ENCODE measurements at places on chromosomes 4 and X. TPM values are rescaled to one million over a fixed set of nuclear protein-coding genes. Genes with fewer than 3 reads are reported as not detected.

The IQSEC2 gene
- 24.5 TPM for total RNA-seq

The RPGR gene
- total RNA-seq: 60.2 TPM

The BEX2 gene
- total RNA-seq: 22.0 TPM

The UGT8 gene
- total RNA-seq: 2.5 TPM

The BOD1L1 gene
- 83.9 TPM for total RNA-seq

The SYNPO2 gene
- total RNA-seq: 27.6 TPM

The ANXA10 gene
- not detected for total RNA-seq

The EGF gene
- total RNA-seq: 2.6 TPM

The NUP62CL gene
- 13.6 TPM for total RNA-seq

The C1GALT1C1 gene
- total RNA-seq: 28.2 TPM

The RAI2 gene
- total RNA-seq: 13.5 TPM

The CCDC149 gene
- total RNA-seq: 21.1 TPM

The NHSL2 gene
- total RNA-seq: 7.5 TPM

The NLGN4X gene
- 5.0 TPM for total RNA-seq

The DCAF4L1 gene
- total RNA-seq: 0.11 TPM

The SERPINA7 gene
- total RNA-seq: not detected

The DRP2 gene
- total RNA-seq: 0.03 TPM

The RAB9B gene
- total RNA-seq: 0.58 TPM

The FAM47E gene
- total RNA-seq: 6.3 TPM

The ADGRG4 gene
- total RNA-seq: 0.03 TPM

The RIPPLY1 gene
- not detected for total RNA-seq

The CENPVL2 gene
- total RNA-seq: not detected

The TMEM271 gene
- not detected for total RNA-seq

The ERVMER34-1 gene
- 0.83 TPM for total RNA-seq

The NEK1 gene
- 14.7 TPM for total RNA-seq

The NAT8L gene
- total RNA-seq: 0.46 TPM

The PPARGC1A gene
- 8.6 TPM for total RNA-seq

The ARHGAP24 gene
- total RNA-seq: 79.4 TPM

The GLOD5 gene
- total RNA-seq: 2.0 TPM

The MAGEA2B gene
- total RNA-seq: not detected

The PCDH10 gene
- total RNA-seq: 1.2 TPM

The RCHY1 gene
- total RNA-seq: 27.0 TPM

The TCEANC gene
- total RNA-seq: 6.7 TPM

The SATL1 gene
- total RNA-seq: 0.06 TPM

The POU4F2 gene
- total RNA-seq: not detected

The LRCH2 gene
- total RNA-seq: 3.6 TPM

The AREG gene
- total RNA-seq: 3.3 TPM

The GSX2 gene
- total RNA-seq: not detected

The HELT gene
- total RNA-seq: not detected

The SPRY1 gene
- total RNA-seq: 107 TPM

The GATA1 gene
- total RNA-seq: 0.43 TPM

The OSTC gene
- total RNA-seq: 87.5 TPM

The LIMCH1 gene
- 204 TPM for total RNA-seq

The SLC16A2 gene
- 13.4 TPM for total RNA-seq

The YY2 gene
- total RNA-seq: 2.0 TPM

The OPN1MW gene
- not detected for total RNA-seq

The FAT1 gene
- 318 TPM for total RNA-seq

The VCX2 gene
- total RNA-seq: not detected

The CT45A5 gene
- 1.00 TPM for total RNA-seq

The FANCB gene
- 1.0 TPM for total RNA-seq

The PLS3 gene
- total RNA-seq: 221 TPM

The RTL9 gene
- total RNA-seq: 0.06 TPM

The HSFX4 gene
- total RNA-seq: not detected

The CLDN22 gene
- not detected for total RNA-seq

The TRIML2 gene
- total RNA-seq: not detected

The SSX2 gene
- total RNA-seq: not detected
